ENCODE measurements at places on chromosomes 11 and 22. TPM values are rescaled to one million over a fixed set of nuclear protein-coding genes. Genes with fewer than 3 reads are reported as not detected.

Gene OR6M1
- total RNA-seq, result not detected

Gene OR8G5
- not detected for total RNA-seq

Gene FUT4
- 2.5 TPM for total RNA-seq

Gene CELSR1
- total RNA-seq, result 28.0 TPM

Gene IL18
- total RNA-seq, result 97.1 TPM

Gene DDX25
- total RNA-seq, result not detected

Gene TRIM48
- not detected for total RNA-seq

Gene XKR3
- total RNA-seq, result not detected

Gene OR4D5
- total RNA-seq, result not detected

Gene SMARCB1
- 50.1 TPM for total RNA-seq

Gene AQP11
- 1.7 TPM for total RNA-seq

Gene ZNF215
- total RNA-seq, result 0.82 TPM
